ENCODE measurements at places on chromosomes 6 and 20.

DNA sequence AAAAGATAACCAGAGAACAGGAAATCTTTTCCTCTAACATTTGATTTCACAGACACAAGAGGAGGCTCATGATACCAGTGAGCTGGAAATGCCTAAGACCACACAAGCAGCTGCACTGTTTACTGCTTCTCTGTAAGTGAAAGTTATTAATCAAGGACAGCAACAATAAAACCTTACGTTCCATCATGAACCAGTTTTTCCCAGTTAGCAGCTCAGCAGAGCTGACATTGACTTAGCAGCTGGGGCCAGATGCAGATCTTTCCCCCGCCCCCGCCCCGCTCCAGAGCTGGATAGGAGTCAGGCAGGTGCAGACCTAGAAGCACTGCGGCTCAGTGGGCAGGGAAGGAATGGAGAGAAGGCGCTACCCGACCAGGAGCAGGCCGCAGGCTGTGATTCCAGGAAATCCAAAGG is 275.2 kb downstream of the GMDS start:
- DNase-seq, result no peak

DNA sequence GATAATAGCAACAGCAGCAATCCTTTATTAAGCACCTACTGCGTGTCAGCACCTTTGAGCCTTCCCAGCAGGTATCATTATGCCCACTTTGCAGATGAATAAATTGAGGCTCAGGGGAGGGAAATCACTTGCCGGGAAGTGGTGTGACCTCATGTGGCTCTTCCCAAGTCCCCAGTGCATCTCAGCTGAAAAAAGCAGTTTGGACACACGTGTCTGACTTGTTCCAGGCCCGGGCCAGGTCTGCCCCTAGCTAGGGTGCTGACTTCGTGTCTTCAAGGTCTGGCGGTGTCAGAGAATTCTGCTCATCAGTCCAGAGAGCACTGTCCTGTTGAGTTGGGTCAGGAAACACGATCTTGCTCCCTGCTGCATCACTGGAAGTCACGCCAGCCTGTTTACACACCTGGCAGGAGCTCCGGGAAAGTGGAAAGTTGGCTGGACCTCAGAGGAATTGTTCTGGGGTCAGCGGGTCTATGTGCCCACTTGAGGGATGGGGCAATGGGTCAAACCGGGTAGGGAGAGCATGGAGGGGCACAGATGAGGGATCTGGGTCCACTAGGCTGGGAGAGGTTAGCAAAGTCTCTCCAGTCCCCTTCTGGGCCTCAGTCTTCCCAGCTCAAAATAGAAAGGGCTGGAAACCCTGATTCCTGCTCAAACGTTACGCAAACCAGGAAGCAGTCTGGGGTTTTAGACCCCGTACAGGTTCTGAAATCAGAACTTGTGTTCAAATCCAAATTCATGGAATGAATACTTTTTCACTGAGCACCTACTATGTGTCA is 10.5 kb downstream of the SLC13A3 start:
- no peak for DNase-seq

GRCh38 chr20:51640743-51641142 is 98.2 kb upstream of the NFATC2 start:
- no peak for DNase-seq

DNA sequence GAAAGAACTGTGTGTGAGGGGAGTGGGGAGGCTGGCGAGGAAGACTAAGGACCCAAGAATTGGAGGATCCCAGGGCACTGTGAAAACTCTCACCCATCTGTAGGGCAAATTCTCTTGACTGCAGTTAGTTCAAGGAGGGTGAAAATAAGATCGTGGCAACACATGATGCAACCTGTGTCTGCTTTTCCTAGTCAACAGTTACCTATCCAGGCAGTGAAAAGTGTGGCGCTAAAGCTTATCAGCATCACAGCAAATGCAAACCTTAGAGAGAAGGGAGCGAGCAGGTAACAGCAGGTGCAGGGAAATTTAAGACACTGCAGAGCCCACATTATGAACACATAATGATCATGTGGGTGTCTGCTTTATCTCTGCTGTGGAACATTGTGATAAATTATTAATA is 97.7 kb upstream of the SGK1 start:
- DNase-seq, result no peak

DNA sequence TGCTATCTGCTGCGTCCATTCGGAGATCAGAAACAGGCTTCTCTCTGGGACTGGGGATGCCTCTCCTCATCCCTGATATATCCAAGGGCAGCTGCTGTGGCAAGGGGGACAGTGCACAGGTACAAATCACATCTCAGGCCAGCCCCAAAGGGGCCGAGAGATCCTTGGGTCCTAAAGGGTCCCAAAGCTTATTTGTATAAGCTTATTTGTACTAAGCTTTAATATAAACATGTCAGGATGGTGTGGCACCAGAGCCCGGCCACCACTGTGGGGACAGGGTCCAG is 45.3 kb downstream of the FGD2 start:
- DNase-seq, result no peak

DNA sequence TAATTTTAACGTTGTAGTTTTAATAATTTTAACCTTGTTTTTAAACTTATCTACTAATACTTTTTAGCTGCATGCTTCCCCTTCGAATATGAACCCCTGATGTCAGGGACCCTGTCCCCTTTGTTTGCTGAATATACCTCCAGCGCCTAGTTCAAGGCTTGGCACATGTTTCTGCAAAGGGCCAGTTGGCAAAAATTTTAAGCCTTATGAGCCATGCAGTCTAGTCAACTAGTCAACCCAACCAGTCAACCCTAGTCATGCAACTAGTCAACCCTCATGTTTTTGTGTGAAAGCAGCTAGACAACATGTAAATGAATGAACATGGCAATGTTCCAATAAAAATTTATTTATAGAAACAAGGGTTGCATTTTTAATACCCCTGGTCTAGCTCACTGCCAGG is 119.8 kb downstream of the BCAS1 start:
- DNase-seq, result no peak

DNA sequence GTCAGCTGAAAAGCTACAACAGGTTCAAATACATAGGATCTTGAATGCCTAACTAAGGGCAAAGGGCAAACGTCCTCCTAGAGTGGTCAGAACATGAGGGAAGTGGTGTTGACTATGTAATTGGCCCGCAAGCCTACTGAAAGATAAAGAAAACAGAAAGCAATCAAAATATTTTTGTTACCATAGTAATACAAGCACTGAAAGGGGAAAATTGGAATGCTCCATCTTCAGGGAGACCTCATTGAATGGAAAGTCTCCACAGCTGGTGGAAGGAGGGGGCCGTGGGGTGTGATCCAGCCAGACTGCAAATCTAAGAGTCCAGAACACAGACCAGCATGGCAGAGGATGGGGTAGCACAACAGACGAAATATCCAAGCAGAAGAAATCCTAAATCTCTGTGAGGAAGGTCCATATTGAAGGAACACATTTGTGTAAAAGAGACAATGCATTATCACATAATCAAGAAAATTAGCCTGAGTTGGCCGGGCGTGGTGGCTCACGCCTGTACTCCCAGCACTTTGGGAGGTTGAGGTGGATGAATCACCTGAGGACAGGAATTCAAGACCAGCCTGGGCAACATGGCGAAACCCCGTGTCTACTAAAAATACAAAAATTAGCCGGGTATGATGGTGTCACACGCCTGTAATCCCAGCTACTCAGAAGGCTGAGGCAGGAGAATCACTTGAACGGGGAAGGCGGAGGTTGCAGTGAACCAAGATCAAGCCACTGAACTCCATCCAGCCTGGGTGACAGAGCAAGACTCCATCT is 39.5 kb downstream of the MTFR2 start:
- no peak for DNase-seq

- DNase-seq, result peak; percentile 87
Measured at GRCh38 chr20:46350201-46350985, 42.1 kb upstream of the CDH22 start.

DNA sequence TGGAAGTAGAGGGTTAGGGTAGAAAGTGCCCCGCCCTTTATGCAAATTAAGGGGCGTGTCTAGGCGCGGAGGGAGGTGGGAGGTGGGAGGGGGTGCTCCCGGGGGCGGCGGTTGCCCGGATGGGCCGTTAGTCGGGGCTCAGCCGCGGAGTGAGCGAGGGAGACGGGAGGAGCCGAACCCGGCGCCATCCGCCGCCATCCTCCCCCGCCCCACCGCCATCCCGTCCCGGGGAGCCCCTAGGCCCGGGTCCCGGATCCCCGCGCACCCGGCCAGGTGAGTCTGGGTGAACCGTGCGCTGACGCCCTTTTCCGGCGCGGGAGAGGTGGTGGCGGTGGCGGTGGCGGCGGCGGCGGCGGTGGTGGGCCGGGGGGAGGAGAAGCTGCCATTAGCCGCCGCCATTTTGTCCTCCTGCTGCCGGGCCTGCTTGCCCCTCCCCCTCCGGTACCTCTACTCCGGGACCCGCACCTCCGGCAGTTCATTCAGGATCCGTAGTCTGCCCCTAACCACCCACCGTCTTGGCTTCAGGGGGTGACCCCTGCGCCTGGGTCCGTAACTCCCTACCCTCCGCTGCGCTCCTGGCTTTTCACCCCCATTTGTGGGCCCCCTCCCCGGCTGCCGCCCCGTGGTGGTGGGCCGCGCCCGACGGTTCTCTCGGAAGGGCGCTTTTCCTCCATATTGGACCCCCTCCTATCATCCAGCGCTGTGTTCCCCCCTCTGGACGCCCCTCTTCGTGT is at the start of gene PRRC2A:
Gene PRRC2A (plus strand): TSS at position 130 of the 734 bp plus-strand sequence. CDS start 2,075 bp downstream, outside the sequence.
- DNase-seq, result peak; percentile 97

- DNase-seq, result peak; percentile 29
Measured at GRCh38 chr6:53476964-53477363, 67.9 kb downstream of the GCLC start.

Measured in AG20443 (cell line).